Right renal pelvis (tissue), 4 donors: ENCODE measurements at places on chromosomes 2 and 18.

GRCh38 chr2:42254186-42254895 lies 85.2 kb downstream of the EML4 start:
- no peak for DNase-seq

- no peak for DNase-seq
Measured at GRCh38 chr2:4914551-4914950, 777.6 kb upstream of the SOX11 start.

DNA sequence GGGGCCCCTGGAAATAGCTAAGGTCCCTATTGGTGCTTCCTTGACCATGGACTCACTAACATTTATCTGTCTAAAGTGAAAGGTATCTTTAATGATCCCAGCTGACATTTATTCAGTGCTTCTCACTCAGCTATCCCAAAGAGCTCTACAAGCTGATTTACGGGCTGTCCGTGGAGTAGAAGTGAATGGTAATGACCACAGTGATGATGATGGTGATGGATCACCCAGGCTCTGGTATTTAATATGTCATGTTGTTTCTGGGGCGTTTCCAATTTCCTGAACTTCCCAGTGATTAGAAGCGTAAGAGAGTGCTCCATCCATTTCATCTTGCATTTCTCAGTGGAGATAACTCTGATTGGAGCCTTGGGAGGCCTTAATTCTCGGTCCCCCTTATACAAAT lies 304.3 kb downstream of the HRH4 start:
- no peak for DNase-seq

- DNase-seq = no peak
Measured at GRCh38 chr18:55320424-55321264, 267.3 kb downstream of the TCF4 start.

DNA sequence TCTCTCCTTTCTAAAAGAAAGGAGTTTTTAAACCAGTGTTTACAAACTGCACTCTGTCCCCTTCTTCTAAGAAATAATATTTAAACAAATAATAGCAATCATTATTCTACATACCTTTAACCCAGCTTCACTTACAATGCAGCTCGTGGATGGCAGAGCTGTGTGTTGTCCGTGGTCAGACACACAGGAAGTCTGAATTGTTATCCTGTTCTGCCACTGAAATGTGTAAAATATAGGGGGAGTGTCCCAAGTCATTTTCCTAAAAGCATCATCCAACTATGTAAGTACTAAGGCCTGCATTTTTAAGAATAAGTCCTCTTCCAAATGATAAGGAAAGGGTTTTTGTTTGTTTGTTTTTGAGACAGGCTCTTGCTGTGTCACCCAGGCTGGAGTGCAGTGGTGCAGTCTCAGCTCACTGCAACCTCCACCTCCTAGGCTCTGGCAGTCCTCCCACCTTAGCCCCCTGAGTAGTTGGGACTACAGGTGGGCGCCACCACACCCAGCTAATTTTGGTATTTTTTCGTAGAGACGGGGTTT lies 2.7 kb upstream of the PPP4R1 start:
- no peak for DNase-seq

GRCh38 chr2:11784280-11784679 lies 37.8 kb downstream of the LPIN1 start:
- no peak for DNase-seq

DNA sequence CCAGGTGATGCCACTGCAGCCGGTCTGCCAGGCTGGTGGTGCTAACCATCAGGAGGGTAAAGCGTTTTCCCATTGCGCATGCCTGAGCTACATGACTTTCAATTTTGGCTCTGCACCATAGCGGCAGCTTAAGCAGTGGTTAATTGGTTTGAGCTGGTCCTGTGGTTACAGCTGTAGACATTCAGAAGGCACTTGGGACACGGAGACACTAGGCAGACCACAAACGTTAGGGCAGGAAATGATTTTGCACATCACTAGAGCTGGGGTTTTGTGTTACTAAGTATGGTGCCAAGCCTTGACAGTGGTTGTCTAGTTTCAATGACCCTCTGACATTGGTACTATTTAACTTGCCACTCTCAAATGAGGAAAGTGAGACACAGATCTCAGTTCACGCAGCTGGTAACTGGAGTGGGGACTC lies 28.9 kb upstream of the CNOT11 start:
- DNase-seq = no peak

DNA sequence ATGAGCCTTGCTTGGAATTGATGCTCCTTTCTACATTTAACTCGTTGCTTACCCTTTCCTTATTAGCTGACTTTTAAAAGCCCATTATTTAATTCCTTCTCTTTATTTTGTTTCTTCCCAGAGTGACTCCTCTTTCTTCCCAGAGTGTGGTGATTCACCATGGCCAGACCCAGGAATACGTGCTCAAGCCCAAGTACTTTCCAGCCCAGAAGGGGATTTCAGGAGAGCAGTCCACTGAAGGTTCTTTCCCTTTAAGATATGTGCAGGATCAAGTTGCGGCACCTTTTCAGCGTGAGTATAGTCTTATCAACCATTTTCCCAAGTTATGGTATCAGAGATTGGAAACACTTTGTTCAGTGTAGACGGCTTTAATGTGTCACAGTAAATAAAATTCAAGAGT lies 163.7 kb downstream of the LTBP1 start:
- DNase-seq = no peak

DNA sequence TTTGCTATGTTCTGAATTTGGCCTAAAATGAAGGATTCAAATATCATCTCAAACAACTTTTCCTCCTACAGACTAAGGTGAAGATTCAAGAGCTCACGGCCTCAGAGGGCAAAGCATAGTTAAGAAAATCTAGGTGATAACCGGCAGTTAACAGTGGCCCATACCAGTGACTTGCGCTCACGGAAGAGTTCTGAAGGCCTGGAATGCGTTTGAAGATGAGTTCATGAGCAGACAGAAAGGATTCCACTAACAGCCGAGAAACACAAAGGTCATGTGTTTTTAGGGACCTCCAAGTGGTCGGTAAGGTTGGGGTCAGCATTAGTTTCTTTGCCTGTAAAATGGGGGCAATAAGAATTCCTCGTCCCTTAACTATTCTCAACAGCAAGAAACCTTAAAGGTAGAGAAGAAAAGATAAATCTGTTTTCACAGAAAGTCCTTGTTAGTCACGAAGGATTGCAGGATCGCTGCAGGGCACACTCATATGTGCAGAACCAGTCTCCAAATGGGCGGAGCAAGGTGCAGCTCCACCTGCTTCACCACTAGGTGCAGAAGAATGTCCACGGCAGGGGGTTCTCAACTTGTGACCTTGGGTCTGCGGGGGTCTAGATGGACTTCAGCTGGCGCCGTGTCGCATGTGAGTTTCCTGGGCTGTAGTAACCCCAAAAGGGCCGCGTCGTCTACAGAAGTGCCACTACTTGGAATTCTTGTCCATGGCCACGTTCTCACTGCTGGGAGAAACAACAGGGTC lies 708 bp upstream of the RPIA start:
- no peak for DNase-seq

- no peak for DNase-seq
Measured at GRCh38 chr2:172381275-172382027, 45.9 kb upstream of the ITGA6 start.

DNA sequence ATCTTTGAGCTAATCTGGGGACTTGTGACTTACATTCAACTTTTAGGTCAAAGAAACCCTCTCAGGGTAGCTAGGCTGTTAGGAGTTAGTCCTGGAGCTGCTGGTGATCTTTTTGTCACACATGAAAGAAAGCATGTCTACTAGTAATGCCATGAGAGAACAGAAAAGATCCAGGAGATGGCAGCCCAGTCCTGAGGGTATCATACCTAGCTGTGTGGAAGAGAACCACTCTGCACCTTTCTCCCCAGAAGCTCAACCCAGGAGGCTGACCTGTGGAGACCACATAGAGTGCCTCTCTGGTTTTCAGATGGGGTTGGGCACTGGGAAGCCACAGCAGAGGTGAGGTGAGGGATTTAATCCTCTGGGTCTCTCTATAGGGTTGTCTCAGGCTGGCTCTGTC lies 460.2 kb upstream of the UBE2E3 start:
- no peak for DNase-seq

- DNase-seq = no peak
Measured at GRCh38 chr2:58870704-58871103, 629.6 kb upstream of the FANCL start.

GRCh38 chr2:118965737-118966136 lies 23.7 kb downstream of the MARCO start:
- no peak for DNase-seq

GRCh38 chr2:189013031-189013430 lies 38.9 kb downstream of the COL3A1 start:
- DNase-seq = no peak

DNA sequence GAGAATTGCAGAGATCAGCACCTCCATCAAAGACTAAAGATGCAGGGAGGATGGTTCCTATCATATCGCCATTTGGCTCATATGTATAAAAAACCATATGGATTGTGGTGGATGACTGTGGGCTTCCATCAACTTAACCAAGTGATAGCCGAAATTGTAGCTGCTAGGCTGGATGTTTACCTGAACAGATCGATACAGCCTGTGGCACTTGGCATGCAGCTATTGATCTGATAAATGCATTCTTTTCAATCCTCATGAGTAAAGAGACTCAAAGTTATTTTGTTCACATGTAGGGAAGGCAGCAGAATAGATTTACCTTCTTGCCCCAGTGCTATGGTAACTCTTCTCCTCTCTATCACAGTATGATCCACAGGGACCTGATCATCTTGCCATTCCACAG lies 18.5 kb downstream of the CHCHD5 start:
- no peak for DNase-seq

DNA sequence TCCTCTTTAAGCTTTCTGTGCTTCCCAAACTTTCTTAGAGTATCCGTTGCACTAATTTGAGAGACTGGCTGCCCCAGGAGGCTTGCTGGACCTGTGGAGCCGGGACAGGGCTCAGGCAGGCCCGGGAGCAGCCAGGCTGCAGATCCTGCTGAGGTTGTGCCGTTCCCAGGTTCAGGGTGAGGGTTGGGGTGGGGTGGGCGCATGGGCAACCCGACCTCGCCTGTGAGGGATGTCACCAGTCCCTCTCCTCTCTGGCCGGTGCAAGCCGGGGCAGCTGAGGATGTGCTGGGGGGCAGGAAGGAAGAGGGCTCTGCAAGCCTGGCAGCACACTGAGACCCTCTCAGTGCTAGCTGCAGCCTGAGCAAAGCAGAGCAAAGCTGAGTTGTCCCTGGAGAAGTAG lies 57.6 kb downstream of the DYSF start:
- no peak for DNase-seq

DNA sequence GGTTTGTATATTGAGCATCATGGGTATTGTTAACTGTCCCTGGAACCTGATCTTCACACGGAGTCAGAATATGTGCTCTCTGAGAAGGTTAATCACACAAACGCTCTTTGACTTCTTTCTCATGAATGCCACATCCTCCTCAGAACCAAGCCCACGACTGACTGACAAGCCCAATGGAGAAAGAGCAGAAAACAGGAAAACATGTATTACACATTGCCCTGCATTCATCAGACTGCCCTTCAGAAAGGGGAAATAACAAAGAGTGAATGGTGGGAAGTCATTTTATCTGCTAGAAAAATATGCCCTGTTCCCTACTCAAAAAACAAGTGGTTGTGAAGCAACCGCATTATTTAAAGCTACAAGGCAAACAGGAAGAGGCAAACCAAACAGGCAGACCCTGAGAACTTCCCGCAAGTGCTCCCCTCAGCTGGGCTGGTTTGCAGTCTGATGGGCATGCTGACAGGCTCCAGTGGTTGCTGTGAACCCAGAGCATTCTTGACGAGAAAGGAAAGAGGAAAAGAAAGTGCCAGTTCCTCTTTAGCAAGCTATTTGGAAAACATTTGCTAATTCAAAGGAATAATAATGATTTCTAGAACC lies 172.9 kb upstream of the SETBP1 start:
- no peak for DNase-seq

DNA sequence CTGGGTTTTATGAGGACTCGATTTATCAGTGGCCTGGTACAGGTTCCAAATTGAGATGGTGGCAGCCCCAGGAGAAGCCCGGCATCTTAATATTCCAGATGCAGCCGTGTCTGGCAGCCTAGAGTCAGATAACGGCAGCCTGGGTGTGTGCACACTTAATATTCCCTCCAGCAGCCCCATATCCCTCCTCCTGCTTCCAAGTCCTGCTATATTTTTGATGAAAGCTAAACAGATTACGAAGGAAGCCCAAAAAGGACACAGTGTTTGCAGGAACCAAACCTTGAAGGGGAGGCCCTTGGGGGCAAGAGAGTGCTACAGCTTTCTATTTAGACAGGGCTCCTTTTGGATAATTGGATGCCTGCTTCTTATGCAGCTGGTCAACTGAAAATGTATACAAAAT lies 25.1 kb upstream of the ALK start:
- no peak for DNase-seq

DNA sequence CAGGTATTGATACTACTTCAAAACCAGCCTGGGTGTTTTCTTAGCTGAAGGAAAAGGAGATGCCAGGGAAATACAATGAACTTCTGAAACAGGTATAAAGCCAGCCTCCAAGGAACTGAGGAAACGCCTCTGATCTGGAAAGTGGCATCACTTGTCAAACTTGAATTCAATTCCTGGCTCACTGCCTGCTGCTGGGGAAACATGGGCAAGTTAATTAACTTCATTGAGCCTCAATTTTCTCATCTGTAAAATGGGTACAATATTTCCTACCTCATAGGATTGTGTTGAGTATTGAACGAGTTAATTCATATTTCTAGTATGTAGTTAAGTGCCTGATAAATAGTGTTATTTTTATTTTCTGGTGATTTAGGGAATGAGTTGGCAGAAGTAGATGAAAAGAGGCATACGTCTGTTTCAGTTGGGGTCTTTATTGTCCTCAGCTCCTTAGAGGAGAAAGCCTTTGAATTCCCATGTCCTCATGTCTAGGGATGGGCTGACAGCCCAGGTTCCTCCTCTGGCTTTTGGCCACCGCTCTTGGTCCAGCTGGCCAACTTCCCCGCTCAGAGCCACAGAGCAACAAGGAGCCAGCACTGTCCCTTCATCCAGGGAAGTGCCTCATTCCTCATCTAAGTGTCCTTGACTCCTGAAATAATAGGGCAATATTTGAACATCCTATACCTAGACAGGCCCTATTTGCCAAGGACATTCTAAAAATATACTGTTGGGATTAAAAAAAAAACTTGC lies 210.5 kb upstream of the GATA6 start:
- no peak for DNase-seq

DNA sequence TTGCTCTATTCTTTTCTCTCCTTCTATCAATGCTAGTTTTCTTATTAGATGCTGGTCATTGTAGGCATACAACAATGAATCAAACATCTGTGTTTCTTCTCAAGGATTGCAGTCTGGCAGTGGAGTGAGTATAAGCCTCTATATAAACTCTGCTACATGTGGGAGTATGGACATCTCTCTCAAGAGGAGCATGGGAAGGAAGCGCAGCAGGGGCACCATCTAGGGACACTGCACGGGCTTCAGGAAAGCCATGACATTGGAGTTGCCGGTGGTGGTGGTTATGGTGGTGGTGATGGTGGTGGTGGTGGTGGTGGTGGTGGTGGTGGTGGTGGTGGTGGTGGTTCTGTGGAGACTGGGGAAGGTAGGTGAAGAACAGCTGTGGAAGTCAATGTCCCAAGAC lies 462.6 kb downstream of the RNF144A start:
- no peak for DNase-seq

DNA sequence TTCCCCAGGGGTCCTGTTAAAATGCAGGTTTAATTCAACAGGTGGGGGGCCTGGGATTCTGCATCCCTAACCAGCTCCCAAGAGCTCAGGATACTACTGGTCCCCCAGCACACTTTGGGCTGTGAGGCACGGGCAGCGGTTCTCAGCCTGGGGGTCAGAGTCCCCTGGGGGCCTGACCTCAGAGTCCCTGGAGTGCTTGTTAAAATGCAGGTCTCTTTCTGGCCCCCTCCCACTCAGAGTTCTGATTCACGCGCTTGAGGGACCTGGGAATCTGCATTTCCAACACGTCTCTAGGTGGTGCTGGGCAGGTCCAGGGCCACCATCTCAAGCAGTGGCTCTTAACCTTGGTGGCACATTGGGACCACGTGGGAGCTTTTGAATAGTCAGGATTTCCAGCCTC lies 2.8 kb upstream of the OTOS start:
- no peak for DNase-seq
